ENCODE measurements at places on chromosomes 6 and 20.
A peak's percentile ranks its signal among the peaks of the same experiment; 100 is the strongest.

- DNase-seq, result no peak
Measured at GRCh38 chr6:14031516-14031915, 86.1 kb upstream of the CD83 start.

DNA sequence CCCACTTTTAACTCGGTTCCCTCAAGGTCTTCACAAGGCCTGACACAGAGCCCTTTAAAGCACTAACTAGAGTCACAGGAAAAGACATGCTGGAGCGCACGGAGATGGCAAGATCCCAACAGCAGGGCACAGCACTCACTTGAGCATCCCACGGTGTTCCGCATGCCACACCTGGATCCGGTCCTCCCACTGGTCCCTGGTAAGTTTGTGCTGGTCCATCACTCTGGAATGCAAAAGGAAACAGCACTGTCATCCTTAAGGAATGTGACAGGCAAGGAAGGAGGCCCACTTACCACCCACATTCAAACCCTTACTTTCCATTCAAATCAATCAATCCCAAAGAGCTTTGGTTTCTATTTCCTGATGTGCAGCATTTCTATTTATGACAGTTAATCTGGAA lies 34.7 kb downstream of the EZR start:
- peak; percentile 36 for DNase-seq

DNA sequence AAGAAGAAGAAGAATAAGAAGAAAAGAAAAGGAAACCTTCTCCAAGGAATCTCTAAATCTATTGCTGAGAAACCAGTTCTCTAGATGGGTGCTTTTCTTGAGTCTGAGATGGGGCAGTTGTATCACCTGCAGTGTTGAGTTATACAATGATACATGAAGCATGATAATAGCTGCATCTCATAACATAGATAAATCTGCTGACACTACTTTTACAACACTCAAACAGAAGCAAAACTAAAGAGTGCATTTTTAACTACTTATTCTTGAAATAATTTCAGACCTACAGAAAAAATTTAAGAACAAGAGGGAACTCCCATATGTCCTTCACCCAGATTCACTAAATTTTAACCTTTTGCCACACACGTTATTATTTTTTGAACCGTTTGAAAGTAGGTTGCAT lies 70.3 kb downstream of the SYNJ2 start:
- DNase-seq, result no peak

GRCh38 chr20:46119547-46119946 lies 1.4 kb downstream of the CD40 start:
- DNase-seq, result no peak

- no peak for DNase-seq
Measured at GRCh38 chr20:62040933-62041332, 24.7 kb downstream of the TAF4 start.

GRCh38 chr6:144127097-144127496 lies 23.2 kb upstream of the STX11 start:
- DNase-seq, result no peak

- peak; percentile 6 for DNase-seq
Measured at GRCh38 chr6:116059713-116060571, 749 bp downstream of the FRK start.

DNA sequence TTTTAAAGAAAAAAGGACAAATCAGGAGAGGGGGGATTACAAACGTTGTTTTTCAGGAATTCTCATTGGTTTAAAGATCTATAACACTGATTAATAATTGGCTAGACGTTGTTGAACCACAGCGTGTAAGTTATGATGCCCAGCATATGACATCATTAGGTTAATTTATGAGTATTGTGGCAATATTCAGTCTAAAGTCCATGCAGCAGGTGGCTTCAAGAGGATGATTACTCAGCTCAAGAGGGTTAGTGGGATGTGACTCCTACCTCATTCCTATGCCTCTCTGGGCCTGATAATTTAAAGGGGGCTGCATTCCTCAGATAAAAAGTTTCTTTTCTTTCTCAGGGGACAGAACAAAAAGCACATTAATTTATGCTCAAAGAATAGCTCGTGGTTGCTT lies 1309.0 kb downstream of the EPHA7 start:
- DNase-seq, result no peak

DNA sequence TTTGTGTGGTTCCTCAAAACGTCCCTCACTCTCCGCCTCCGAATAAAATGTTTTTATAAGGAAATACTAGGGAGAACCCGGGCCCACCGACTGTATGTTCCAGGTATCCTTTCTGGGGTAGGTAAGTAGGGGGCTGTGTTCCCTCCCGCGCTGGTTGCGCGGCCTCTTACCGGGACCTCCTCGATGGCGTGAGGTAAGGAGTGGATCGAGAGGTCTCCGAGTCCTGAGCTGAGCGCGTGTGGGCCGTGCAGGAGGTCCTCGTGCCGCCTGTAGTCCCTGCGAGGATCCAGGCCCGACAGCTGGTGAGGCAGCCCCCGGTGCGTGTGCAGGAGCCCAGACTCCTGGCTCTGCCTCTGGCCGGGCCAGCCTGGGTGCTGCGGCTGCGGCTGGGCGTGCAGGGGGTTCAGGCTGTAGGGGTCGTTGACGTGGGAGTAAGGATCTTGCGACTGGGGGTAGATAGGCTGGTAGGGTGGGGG lies 5.1 kb downstream of the TFAP2A start:
- DNase-seq, result no peak

Data from astrocyte of the spinal cord (primary cell).